ENCODE measurements at places on chromosomes 1 and 21.

DNA sequence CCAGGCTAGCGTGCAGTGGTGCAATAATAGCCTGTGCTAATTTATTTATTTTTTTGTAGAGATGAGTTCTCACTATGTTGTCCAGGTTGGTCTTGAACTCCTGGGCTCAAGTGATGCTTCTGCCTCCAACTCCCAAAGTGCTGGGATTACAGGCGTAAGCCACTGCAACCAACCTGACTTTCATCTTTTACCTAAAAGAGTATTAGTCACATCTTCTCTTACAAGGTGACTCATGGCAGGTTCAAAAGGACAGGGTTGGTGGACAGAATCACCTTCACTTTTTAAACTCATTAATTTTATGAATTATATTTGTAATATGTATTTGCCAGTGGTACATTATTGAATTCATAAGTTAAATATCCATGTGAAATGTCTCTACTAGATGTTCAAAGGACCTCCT lies 18.1 kb downstream of the JAM2 start:
- DNase-seq = no peak

DNA sequence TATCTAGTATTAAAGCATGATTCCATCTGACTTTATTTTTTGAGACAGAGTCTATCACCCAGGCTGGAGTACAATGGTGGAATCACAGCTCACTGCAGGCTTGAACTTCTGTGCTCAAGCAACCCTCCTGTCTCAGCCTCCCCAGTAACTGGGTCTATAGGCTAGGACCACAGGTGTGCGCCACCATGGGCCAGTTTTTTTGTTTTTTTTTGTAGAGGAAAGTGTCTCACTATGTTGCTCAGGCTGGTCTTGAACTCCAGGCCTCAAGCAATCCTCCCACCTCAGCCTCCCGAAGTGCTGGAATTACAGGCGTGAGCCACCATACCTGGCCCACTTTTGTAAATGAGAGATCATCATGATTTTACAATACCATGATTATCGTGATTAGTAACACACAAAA lies 9.2 kb downstream of the PPP1R15B start:
- no peak for DNase-seq

GRCh38 chr1:100523038-100523652 lies 14.8 kb upstream of the GPR88 start:
- DNase-seq = no peak

- DNase-seq = peak; percentile 50
These were observed 52.3 kb upstream of the ADAM30 start for GRCh38 chr1:119948342-119949214.

DNA sequence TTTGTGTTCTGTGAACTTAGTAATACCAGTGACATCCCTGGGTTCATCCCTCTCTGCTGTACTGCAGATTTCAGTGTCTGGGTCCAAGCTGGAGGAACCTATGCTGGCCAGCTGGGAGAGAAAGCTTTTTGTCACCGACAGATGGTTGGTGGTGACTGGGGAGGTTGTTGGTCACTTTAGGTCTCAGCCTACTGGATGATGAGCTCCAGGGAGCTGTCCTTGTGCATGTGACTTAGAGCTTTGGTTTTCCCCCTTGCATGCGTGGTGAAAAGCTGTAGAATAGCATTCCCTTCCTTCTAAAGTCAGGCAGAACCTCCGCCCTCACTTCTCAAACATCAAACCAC lies 22.9 kb upstream of the IKBKE start:
- DNase-seq = no peak

- no peak for DNase-seq
These were observed 18.8 kb downstream of the UAP1 start for GRCh38 chr1:162580308-162580707.

- no peak for DNase-seq
These were observed 35.4 kb downstream of the TMPRSS15 start for GRCh38 chr21:18368205-18368604.

DNA sequence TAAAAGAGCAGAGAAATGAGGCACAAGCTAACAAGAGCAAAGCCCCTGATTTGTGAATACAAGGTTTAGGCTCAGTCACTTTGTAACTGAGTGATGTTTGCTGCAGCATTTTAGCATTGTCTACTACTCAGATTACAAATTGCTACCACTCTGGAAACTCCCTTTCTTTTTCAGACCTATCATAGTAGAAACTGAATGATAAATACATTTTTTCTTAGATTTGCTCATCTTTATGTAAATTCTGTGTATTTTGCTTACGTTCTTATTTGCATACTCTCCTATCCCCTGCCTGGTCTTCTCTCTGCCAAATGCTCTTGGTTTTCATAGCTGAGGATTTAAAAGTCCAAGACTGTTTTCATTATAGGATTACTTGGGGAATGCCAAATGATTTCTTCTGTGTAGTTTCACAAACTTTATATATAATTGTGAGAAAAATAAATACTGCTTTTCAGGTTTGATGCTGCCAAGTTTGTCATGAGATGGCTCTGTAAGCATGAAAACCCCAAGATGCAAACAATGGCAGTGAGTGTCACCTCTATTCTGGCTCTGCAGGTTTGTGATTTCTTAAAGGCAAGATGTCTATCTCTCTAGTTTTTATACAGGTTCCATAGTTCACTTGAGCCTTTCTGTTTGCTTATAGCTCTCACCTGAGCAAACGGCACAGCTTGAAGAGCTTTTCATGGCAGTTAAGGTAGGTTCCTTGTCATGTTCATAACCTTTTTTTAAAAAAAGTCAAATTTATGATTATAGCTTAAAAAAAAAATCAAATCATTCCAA lies 24.7 kb downstream of the ZYG11A start:
- no peak for DNase-seq

DNA sequence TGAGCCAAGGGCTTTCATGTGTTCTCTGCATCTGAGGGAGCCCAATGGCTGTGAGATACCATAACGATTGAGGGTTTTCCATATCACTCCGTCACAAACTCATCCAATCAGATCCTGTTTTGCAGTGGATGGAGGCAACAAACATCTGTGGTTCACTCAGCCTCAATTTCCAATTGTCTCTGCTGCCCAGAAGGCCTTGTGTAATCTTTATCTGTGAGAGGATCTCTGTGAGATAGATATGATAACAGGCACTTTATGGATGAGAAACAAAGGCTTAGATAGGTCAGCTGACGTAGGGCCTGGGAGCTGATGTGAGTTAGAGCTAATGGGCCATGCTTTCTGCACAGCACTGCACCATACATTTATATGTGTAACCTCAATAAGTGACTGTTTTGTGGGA lies 3.3 kb upstream of the MTARC1 start:
- no peak for DNase-seq

GRCh38 chr1:85188530-85188929 lies 12.3 kb downstream of the SYDE2 start:
- no peak for DNase-seq

GRCh38 chr1:2135441-2135841 lies 59.1 kb downstream of the FAAP20 start:
- no peak for DNase-seq

GRCh38 chr1:220991959-220992704 lies 112.9 kb downstream of the HLX start:
- no peak for DNase-seq

DNA sequence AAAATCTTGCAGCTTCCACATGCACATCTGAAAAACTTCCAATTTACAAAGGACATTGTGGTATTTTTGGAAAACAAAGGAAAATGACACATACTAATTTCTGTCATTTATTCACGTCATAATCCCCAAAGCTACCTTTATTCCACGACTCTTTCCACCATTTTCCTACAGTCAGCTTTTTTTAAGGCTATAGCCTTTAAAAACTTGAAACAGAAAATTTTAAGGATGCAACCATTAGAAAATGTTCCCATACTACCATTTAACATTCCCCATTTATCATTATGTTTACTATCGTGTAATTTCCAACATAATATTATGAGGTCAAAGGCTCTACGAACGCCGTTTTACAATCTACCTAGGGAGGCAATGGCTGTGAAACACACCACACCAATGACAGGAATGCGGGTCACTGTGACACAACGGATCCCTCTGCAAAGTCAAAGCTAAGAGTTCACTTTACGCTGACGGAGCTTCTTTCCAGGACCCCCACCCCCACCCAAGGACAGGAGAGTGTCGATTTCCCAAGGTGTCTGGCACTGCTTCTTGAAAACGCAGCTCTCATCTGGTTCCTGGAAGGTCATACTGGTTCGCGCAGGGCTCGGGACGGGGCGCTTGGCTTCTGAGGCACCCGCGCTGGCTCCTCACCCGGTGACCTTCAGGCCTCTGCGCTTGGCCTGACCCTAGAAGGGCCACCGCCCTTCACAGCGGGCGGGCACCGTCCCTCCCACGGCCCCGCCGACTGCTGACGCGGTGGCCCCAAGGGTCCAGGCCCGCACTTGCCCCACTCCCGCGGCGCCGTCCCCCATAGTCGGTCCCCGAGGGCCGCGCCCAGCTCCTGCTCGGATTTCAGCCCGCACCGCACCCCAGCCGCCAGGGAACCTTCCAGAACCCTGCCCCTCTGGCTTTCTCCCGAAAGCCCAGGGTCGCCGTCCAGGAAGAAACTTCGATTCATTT lies 50.5 kb upstream of the ATF3 start:
- no peak for DNase-seq

DNA sequence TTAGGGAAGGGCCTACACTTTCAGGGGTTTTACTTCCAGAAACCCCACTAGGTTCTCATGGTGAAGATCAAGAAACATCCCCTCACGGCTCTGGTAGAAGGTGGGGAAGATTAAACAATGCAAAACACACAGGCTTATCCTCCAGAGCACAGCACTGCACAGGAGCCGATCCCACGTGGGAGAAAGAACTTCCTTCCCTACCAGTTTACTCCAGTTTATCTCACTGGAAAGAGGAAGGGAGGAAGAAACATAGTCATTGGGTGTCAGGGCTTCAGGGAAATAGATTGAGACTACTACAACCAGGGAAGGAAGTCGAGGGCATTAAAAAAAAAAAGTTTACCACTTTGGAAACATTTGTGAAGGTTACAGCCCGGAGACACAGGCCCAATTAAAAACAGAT lies 164.4 kb downstream of the NTPCR start:
- no peak for DNase-seq

DNA sequence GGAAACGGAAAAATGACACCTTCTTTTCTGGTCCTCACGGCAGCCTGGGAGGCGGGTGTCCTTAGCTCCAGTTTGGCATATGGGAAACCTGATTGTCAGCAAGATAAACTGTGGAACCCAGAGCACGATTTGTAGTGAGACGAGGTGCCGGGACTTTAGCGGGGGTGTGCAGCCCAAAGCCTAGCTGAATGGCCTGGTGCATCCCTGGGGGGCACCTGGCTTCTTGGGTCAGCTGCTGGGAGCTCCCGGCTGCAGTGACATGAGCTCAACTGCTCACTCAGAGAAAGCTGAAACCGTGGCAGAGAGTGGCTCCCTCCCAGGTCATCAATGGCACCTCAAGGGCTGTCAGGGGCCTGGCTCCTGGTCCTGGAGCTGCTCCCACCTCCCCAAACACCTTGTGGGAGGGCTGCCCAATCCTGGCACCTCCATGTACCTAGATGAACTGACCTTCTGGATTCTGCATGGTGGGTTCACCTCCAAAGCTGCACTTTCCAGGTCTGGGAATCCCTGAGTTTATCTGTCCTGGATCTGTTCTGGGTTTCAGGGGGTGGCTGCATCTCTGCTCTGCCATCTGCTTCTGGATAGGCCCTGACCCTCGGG lies 260.5 kb downstream of the MATN1 start:
- DNase-seq = no peak

DNA sequence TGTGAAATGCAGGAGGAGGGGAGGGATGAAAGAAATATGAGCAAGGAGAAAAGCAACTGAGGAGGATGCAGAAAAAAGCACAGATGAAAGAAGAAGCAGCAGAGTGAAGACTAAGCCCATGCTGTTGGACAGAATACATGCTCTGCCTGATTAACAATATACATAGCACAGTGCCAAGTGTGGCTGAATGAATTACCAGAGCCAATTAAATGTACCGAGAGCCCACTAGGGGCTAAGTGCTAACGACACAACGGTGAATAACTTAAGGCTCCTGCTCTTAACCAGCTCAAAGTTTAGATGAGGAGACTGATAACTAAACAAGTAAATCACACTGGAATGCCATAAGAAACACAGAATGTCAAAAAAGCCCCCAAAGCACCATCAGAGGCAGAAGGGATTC lies 15.6 kb downstream of the CADM3 start:
- DNase-seq = no peak

- no peak for DNase-seq
These were observed 41.7 kb downstream of the OLFML2B start for GRCh38 chr1:161981735-161982506.

DNA sequence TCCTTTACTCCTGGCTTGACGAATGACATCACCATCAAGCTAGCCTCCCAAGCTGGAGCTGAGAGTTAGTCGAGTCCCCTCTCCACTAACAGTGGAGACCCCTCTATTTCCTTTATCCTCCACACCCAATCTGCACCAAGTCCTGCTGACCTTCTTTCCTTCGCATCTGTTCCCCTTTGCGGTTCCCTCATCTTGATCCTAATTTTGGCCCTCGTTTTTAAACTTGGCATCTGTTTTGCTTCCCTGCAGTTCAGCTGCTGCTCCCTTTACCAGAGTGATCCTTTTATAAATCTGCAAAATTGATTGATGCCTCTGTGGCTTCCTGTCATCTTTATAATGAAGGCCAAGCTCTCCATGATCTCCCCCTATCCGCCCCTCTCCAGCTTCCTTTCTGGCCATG lies 49.0 kb upstream of the TSPAN2 start:
- DNase-seq = no peak

- DNase-seq = no peak
These were observed 83.4 kb upstream of the ACTL8 start for GRCh38 chr1:17671741-17672140.

DNA sequence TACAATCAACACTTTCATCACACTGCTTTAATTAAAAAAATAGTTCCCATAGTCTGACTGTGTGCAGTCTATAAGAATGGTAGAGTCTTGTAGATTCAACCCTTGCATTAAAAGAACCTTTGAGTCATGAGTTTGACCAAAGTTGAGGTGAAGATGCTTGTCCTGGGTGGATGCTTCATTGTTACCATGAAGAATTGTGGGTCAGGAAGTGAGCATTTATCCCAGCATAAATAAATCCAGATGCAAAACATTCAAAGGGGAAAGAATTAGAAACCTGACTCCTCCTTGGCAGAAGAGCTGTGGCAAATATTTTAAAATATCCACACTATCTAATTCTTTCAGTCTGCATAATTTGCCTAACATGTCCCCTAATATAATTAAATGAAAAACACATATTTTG lies 72.9 kb upstream of the SPAG17 start:
- no peak for DNase-seq
